Natural killer cell treated with Interleukin-12 subunit alpha and Interleukin-12 subunit beta and Interleukin-15 and Interleukin-18, amount 100 ng/mL, for 72 hours (primary cell): ENCODE measurements at places on chromosomes 4 and X.

DNA sequence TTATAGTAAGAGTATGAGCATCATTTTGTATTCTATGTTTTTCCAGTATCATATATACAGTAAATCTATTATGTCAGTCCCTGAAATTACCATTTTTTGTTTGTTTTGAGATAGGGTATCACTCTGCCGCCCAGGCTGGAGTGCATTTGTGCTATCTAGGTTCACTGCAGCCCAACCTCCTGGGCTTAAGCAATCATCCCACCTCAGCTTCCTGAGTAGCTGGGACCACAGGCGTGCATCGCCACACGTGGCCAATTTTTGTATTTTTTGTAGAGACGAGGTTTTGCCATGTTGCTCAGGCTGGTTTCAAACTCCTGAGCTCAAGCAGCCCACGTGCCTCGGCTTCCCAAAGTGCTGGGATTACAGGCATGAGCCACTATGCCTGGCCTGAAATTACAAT lies 85.6 kb downstream of the ZNF330 start:
- H3K4me1 ChIP-seq: peaks cover 10% of the 10 kb centered on the region
- no peak overlapping the region for H3K4me3 ChIP-seq
- no peaks in the 10 kb centered on the region for H3K36me3 ChIP-seq
- no peak overlapping the region for H3K27ac ChIP-seq
- peaks cover 13% of the 10 kb centered on the region for H3K27me3 ChIP-seq
- no peak for DNase-seq

DNA sequence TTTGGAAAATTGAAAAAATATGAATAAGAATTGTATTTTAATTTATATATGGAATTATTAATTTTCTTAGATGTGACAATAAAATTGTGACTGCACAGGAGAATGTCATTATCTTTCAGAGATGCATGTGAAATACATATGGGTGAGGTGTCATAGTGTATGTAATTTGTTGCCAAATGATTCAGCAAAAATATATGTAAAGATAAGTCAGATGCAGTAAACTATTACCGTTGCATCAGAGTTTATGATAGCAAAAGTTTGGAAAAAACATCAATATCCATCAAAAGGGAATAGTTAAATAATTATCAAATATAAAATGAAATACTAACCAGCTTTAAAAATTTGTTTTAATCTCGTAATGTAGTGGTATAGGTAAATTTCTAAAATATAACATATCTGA lies 10.4 kb upstream of the SLC7A11 start:
- no peak for DNase-seq
- no peaks in the 10 kb centered on the region for H3K27me3 ChIP-seq
- no peak overlapping the region for H3K27ac ChIP-seq
- H3K4me3 ChIP-seq: no peak overlapping the region
- H3K36me3 ChIP-seq: no peaks in the 10 kb centered on the region
- no peaks in the 10 kb centered on the region for H3K4me1 ChIP-seq

GRCh38 chrX:22063284-22063683 lies 31.2 kb downstream of the PHEX start:
- no peak overlapping the region for H3K4me3 ChIP-seq
- H3K27ac ChIP-seq: no peak overlapping the region
- no peak for DNase-seq
- H3K36me3 ChIP-seq: no peaks in the 10 kb centered on the region
- peaks cover 8% of the 10 kb centered on the region for H3K4me1 ChIP-seq
- peaks cover 8% of the 10 kb centered on the region for H3K27me3 ChIP-seq

GRCh38 chr4:79514621-79515329 lies 106.7 kb upstream of the GK2 start:
- no peak for DNase-seq
- no peak overlapping the region for H3K4me3 ChIP-seq
- no peak overlapping the region for H3K27ac ChIP-seq
- peaks cover under 1% of the 10 kb centered on the region for H3K36me3 ChIP-seq

DNA sequence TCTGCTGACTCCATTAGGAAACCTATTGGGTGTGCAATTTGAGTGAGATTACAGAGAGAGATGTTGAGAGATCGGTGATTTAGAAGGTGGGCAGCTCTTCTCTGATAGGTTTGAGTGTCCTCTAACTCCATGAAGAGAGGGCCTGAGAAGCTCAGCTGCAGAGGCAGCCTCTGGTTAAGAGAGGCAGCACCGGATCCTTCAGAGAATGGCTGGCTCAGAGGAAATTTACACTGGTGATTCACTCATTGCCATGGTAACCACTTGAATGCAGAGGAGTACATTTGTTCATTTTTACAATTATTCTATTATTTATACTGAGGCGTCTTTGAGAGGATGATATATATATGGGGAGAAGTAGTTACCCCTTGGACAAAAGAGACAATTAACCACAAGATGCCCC lies 171.7 kb downstream of the PDGFRA start:
- no peak for DNase-seq
- no peaks in the 10 kb centered on the region for H3K4me1 ChIP-seq
- H3K36me3 ChIP-seq: no peaks in the 10 kb centered on the region
- no peaks in the 10 kb centered on the region for H3K27me3 ChIP-seq

DNA sequence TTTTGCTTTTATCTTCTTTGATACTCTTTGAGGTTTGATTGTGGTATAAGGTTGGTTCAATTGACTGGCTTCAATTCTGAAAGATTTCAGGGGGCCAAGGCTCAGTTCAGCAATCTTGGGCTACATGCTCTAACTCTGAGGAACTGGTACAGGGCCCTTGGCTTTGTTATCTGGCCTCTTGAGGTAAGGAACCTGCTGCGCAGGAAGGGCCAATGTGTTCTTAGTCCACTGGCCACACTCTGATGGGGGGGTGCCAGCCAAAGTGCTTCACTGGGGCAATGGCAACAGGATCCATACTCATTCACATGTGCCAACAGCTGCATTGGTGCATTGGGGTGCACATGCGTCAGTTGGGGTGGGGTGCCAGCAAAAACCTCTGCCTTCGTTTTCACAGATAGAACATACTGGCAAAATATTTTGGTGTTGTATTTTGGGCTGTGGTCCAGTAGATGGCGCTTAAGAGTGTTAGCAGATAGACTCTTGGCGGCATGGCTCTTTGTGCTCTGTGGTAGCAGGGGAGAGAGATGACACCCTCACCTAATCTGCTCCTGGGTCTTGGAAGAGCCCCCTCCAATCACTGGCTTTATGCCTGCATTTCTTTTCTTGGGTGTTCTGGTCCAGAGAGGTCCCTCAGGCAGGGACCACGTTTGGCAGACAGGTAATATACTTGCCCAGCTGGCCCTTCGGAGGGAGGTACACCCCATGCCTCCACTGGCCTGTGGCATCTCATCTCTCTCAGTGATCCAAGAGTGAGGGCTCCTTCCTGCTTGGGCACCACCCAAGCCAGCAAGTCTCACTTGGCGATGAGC lies 42.9 kb downstream of the NDST3 start:
- no peaks in the 10 kb centered on the region for H3K4me1 ChIP-seq
- DNase-seq: no peak
